ENCODE measurements at places on chromosomes 5 and 9.

DNA sequence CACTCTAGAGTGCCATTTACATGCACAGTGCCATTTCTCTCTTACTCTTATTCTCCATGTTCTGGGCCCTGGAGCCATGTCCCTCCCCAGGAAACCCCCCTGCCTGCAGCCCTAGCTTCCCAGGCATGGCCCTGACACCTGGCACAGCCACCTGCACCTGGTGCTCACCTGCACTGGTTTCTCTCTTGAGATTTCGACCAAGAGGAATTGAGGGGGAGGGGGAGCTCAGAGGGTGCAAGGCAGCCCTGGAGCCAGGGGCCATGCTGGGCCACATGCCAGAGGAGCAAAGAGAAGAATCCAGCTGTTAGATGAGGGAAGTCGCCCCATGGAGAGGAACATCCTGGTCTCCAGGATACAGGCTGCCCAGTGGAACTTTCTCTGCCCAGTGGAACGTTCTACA lies 65.0 kb upstream of the RAPGEF1 start:
- DNase-seq = no peak

DNA sequence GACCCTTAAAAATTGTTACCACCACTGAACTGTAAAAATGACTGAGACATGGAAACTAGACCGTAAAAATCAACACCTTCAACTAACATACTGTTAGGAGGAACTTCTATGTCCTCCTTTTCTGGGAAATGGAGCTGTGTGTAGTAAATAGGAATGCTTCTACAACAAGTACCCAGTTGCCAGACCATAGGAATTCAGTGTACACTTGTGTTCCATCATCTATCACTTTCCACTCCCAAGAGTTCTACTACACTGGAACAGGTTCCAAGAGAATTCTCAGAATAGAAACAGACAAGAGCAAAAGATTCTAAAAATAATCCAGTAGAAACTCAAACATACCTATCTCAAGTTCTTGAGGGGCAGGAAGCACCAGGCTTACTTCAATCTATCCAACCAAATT lies 23.6 kb downstream of the UBAP2 start:
- no peak for DNase-seq

DNA sequence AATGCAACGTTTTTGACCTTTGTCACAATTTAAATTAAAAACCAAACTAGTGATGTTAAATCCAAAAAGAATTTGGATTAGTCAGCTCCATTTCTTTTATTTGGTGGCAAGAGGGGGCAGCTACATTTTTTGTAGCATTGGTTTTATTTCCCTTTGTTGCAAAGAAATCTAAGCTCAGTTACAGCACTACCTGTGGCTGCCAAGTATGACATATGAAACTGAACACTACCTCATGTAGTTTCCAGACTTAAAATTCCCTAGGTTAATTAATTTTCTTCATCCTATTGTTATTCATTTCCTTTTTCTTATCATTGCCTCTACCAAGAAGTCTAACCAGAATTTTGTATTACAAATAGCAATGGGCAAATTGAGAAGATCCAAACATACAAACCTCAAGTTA lies 393.5 kb downstream of the BRINP1 start:
- DNase-seq = no peak

DNA sequence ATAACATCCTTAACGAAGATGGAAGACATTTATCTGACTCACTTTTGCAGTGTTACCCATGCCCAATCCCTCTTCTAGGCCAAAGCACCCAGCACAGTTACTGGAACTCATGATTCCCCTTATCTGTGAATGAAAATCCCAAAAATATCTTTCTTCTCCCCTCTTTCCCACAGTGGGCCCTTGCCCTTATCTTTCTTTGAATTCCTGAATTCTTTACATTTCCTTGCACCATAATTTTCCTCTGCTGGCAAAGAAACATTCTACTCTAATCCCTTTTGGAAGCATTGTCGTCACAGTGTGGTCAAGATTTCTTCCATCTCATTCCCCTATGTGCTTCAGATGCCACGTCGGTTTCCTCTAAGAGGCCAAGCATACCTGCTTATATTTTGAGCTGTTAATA lies 135.9 kb upstream of the LIFR start:
- DNase-seq = no peak

- peak; percentile 94 for DNase-seq
Measured at GRCh38 chr5:134524272-134524825, 1.1 kb upstream of the JADE2 start.

- DNase-seq = peak; percentile 9
Measured at GRCh38 chr9:12666813-12667212, 26.4 kb upstream of the TYRP1 start.

- no peak for DNase-seq
Measured at GRCh38 chr5:87770601-87771121, 357.9 kb upstream of the CCNH start.

Data from MCF 10A (cell line).